ENCODE measurements at places on chromosomes 5 and 9. TPM values are rescaled to one million over a fixed set of nuclear protein-coding genes. Genes with fewer than 3 reads are reported as not detected.

The UGT3A1 gene
- total RNA-seq, result not detected

The SLC34A1 gene
- 0.31 TPM for total RNA-seq

The EQTN gene
- total RNA-seq, result not detected

The FSD1L gene
- total RNA-seq, result 3.2 TPM

The SOX30 gene
- total RNA-seq, result not detected

The PCDHGA11 gene
- total RNA-seq, result not detected

The NAIF1 gene
- total RNA-seq, result 15.2 TPM

The LRRC19 gene
- not detected for total RNA-seq

The C8G gene
- 2.7 TPM for total RNA-seq

Data from T-helper 17 cell (primary cell).